ENCODE measurements at places on chromosomes 1 and 21.

DNA sequence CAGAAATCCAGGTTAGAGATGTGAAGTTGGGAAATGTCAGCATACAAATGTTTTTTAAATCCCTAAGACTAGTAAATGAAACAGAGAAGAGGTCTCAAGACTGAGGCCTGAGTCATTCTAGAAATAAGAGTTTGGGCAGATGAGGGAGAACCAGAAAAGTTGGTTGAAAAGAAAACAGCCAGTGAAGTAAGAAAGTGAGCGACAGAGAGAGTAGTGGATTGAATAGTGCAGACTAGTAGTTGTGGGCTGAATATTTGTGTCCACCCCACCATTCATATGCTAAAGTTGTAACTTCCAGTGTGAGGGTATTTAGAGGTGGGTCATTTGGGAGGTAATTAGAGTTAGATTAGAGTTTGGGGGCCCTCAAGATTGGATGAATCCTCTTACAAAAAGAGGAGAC lies 889.2 kb downstream of the TTLL7 start:
- DNase-seq: no peak

- DNase-seq: no peak
These were observed 169.4 kb downstream of the GABPA start for GRCh38 chr21:25904044-25904695.

DNA sequence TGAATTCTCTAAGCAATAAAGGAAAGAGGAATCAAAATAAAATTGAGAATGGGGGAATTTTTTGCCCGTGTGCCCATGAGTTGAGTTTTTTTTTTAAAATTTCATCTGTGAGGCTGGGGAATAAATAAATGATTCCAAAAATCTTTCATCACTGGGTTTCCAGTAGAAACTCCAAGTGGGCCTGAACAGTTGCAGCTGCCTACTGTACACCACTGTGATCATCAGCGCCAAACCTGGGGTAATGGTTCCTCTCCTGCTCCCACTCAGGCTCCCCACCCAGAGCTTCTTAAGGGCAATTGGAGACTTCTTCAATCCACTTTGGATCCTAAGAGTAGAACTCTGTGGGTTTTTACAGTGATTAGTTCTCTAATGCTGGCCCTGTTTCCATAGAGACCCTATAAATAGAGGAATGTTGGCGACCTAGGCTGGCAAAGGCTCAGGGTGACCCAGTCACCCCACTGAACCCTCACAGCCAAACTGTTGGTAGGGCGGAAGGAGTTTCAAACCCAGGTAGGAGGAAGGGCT lies 9.3 kb downstream of the TMCC2 start:
- DNase-seq: no peak

DNA sequence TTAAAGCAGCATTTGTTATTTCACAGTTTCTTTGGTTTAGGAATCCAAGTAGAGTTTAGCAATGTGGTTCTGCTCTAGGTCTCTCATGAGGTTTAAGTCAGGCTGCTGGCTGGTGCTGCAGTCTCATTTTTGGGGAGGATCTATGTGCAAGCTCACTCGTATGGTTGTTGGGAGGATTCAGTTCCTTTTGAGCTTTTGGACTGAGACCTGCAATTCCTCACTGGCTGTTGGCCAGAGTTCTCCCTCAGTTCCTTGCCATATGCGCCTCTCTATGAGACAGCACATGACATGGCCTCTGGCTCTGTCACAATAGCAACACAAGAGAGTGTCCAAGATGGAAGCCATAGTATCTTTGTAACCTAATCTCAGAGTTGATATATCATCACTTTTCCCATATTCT lies 91.0 kb downstream of the OLFML2B start:
- no peak for DNase-seq

DNA sequence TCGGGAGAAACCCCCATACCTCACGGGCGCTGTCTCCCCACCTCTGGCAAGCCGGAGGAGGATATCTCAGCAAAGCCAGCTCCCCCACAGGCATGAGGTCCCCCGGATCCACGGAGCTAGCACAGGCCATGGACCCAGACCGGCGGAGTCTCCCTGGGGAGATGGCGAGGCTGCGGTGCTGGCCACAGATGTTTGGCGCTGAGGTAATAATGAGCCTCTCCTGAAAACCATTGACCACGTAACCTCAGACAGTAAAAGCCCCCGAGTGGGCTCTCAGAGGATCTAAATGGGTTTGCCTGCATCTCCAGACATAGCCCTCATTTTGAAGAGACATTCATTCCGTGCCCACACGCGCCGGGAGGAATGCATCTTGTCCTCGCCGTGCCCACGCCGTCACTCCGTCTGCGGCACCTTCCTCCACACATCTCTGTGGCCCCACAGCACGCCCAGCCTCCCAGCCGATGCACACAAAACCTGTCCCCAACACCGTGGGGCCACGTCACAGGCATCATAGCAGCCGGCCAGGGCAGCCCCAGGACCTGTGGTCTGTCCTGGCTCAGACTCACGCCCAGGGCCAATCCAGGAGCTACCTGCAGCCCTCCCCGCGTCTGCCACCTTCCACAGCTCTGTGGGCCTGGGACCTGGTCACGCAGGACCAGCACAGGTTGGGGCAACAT lies 150.9 kb downstream of the PRDM16 start:
- no peak for DNase-seq

DNA sequence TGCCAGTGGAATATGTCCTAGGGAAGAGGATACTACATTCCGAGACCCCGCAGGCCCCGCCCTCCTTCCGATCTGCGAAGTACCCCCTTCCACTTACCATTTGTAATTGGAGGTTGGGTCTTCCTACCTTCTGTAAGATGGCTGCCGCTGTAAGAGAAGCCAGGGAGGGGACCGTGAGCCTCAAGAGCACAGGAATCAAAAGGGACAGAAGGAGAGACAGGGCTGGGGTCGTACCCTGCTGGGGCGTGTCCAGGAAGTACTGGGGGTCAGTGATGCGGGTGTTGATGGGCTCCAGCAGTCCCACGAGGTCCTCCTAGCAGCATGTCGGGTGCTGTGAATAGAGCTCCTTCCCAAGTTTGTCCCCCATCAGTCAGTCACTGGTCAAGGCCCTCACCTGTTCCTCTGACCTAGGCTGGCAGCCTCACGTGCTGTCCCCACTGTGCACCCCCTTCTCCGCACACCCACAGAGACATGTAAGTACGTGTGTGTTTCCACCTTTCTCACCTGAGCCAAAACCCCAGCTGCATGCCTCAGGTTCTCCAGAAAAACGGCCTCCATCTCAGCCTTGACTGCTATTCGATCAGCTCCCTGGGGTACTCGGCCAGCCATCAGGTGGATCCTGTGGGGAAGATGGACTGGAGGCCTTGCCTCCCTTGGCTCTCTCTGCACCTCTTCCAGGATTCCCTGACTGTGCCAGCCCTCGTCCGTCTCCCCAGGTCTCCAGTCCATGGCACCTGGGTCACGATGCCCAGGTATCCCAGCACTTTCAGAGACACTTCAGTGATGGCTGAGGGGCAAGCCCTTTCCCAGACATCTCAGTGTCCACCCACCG lies 1.8 kb downstream of the HYI start:
- no peak for DNase-seq

DNA sequence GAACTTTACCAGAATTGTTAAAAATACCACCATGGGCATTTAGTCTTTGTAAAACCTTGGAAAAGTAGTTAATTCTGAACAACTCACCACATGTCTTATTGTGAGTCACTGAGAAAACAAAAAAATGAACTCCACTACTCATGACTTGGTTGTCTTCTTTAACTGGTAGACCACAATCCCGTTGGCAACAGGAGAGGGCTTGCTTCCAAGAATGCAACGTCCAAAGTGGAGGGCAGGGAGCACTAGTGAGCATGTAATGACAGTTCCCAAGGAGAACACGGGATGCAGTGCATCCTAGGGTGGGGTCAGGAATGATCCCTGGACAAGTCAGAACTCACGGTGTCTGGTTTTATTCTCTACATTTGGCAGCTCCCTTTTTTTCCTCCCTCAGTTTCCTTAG lies 15.2 kb upstream of the HMCN1 start:
- no peak for DNase-seq

DNA sequence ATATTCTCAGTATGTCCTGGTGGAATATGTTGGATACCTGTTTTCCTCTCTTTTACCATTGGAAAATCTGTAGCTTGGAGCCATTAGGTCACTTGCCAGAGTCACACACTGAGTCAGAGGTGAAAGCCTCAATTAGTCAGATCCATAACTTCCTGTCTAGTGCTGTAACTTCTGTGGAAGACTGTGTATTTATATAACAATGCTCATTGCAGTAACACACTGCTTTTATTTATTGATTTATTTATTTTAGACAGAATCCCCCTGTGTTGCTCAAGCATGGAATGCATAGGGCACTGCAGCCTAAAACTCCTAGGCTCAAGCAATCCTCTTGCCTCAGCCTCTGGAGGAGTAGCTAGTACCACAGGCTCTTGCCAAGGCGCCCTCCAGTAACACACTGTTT lies 1.3 kb upstream of the DOCK7 start:
- DNase-seq: no peak
